ENCODE measurements at places on chromosomes 1 and 21.

DNA sequence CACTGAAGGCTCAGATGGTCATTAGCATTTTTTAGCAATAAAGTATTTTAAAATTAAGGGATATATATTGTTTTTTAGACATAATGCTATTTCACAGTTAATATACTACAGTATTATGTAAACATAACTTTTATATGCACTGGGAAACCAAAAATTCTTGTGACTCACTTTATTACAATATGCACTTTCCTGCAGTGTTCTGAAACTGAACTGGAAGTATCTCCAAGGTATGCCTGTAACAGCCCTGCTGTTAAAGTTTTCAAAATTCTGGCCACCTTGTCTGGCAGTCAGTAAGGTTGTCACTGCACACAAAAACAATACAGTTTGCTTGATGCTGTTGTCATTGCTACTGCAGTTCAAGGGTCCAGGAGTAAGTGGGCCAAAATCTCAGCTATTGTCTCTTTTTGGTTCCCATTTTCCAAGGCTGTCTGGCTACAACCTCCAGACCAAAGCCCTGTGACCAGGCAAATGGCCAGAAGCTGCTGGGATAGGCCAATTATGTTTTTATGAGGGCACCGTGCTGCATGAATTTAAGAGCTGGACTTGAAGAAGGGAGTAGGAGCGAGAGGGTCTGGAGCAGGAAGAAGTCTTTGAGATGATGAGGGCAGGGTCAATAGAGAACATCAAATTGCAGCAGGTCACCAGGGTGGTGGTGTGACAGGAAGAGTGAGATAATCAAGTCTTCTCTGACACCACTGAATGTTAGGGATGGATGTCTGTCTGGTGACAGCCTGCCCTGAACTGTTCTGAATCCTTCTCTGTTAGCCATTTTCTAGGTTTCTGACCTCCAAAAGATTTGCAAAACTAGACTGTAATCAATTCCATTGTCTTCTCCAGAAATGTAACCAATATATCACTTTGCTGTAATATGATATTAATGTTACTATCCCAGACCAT, 82.3 kb upstream of the CACHD1 start:
- no peak for DNase-seq

DNA sequence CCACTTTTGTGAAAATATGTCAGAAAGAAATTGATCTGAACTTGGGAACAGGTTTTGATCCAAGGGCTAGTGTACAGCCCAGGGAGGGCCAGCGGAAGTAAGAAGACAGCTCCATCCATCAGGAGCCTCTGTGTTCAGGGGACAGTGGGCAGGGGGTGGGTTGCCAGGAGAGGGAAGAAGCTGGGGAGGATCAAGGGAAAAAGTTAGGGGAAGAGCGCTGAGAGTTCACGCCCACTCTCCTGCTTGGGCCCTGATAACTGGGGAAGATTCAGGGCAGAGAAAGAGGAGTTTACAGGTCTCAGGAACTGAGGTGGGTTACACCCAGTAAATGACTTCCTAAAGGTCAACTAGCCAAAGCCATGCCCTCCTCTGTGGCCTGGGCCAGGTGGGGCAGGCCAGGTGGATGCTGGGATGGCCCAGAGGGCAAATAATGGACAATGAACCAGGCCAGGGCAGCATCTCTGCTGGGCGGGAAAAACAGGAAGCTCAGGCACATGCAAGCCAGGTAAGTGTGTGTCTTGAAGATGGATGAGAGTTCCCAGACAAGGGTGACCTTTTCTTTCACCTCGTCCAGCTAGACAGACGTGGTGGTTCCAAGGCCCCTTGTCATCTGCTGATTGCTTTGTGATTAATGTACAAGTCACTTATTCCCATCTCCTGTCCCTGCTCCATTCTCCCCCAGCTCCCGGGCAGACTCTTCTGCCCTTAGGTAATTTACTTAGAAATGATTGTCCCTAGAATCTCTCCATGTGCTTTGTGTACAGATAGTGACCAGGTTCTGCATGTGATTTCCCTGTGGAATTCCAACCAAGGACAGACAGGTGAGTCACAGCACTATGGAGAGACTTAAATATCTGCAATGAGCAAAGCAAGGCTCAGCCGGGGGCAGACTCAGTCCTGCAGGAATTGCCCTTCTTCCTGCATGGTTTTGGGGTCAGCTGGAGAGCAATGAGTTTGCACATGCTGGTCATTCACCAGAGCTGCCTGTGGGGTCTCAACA, 57.0 kb downstream of the MDM4 start:
- DNase-seq, result no peak

- DNase-seq, result no peak
Observed at GRCh38 chr1:229058729-229059128, 212.2 kb upstream of the RAB4A start.

- DNase-seq, result no peak
Observed at GRCh38 chr1:20615946-20616846, 17.1 kb upstream of the PINK1 start.

GRCh38 chr1:26784023-26784871, 3.5 kb upstream of the PIGV start:
- DNase-seq, result no peak

Data from NCI-H1436 (cell line).